Neural progenitor cell (in vitro differentiated cells): ENCODE measurements at places on chromosomes 3 and 15. TPM values are rescaled to one million over a fixed set of nuclear protein-coding genes. Genes with fewer than 3 reads are reported as not detected.

- DNase-seq = no peak
Observed at GRCh38 chr3:55662683-55663082, 175.6 kb upstream of the WNT5A start.

- peak; percentile 33 for DNase-seq
Observed at GRCh38 chr3:182180654-182181385, 469.1 kb downstream of the SOX2 start.

DNA sequence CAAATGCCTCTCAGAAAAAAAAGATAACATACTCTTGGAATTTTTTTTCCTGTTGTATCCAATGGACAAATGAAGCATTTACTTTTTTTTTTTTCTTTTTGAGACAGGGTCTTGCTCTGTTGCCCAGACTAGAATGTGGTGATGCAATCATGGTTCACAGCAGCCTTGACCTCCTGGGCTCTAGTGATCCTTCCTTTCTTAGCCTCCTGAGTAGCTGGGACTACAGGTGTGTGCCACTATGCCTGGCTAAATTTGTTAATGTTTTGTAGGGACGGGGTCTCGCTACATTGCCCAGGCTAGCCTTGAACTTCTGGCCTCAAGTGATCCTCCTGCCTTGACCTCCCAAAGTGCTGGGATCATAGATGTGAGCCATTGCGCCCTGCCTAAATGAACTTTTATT, 167.2 kb downstream of the ISL2 start:
- DNase-seq = no peak

- no peak for DNase-seq
Observed at GRCh38 chr15:38238311-38238710, 14.3 kb upstream of the SPRED1 start.

DNA sequence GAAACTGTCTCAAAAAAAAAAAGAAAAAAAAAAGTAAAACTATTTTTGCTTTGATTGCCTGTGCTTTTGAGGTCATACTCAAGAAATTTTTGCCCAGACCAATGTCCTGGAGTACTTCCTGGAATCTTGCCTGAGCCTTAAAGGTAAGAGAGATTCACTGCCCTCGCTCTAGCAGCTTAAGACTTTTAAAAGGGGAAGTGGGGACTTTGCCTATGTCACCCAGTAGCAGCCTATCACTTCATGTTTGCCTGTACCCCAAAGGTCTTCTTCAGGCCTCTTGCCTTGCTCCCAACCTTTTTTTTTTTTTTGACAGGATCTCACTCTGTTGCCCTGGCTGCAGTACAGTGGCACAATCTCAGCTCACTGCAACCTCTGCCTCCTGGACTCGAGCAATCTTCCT, 18.9 kb upstream of the GOLGB1 start:
- DNase-seq = no peak

DNA sequence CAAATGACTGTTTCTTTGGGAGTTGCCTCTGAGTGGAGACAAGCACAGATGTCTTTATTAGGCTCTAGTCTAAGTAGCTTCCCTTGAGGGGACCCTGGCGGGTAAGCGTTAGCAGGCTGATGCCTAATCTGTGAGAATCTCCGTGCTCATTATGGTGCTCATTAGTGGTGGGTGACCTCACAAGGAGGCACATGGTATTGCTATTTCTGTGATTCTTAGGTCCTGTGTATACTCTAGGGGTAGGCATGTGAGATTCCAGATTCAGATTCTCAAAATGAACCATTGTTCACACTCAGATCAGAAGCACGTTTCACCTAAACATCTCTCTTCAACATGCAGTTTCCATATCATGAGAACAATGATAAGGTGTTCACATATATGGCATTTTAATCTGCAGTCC, 809.7 kb downstream of the NR2F2 start:
- peak; percentile 60 for DNase-seq

The FES gene
- 11.7 and 14.1 TPM in 2 replicates for total RNA-seq

- DNase-seq = peak; percentile 34
Observed at GRCh38 chr3:53721187-53722119, 124.8 kb downstream of the CHDH start.
